Fibroblast of the aortic adventitia (primary cell): ENCODE measurements at places on chromosomes 2 and 18.

GRCh38 chr2:3762771-3763447 lies 59.5 kb downstream of the DCDC2C start:
- no peak for DNase-seq

DNA sequence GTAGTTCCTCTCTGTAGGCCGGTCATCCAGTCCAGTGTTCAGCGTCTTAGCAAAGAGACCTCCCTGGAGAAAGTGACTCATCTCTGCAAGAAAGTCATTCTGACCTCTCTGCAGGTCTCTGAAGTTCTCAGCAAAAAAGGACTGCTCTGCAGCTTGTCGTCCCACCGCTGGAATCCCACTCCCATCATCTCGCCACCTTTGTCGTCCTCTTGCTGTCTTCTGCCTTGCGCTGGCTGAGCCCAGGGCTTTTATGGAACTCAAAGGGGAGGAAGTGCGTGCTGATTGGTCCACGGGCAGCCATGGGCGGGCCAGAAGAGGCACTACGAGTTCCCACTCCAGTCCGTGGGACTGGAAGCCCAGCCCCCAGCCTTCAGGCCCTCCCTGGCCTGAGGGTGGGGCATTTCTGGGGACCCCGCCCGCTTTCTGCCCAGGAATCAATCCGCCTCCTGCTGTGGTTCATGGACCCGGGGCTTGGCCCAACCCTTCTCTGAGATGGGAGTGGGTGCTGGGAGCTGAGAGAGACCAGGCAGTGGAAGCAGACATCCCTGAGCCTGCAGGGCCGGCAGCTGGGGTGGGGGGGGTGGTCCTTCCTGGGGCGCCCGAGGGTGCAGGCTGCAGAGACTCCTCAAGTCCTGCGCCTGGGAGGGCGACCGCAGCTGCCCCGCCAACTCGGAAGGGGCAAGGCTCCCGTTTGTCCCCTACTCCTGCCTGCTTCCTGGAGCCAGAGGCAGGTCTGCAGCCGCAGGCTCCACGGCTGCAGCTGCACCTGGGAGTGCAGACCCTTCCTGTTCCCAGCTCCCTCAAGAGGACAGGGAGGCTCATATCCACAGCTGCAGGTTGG lies 660.7 kb upstream of the RAB6C start:
- DNase-seq, result no peak

- DNase-seq, result no peak
Measured at GRCh38 chr2:188819011-188819410, 155.2 kb upstream of the COL3A1 start.

- DNase-seq, result no peak
Measured at GRCh38 chr2:142241016-142241415, 110.2 kb upstream of the LRP1B start.

- DNase-seq, result no peak
Measured at GRCh38 chr2:69914950-69915945, at the start of gene MXD1. MXD1 (plus strand) TSS chr2:69915109; CDS start chr2:69915331, 222 bp downstream.

DNA sequence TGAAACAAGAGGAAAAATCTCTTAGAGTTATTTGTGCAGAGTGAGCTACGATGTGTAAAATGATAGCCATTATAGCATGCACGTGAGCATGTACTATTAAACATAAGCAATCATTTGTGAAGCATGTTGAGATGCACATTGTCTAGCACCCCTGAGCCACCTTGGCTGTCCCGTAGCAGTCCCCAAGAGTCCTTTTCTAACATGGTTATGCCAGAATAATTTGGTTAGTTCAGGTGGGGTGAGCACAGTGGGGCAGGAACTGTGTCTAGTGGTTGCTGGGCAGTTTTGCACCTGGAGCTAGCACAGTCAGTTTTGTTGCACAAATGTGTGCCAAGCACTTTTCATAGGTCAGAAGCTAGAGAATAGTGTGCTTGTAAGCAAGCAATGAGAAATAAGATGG lies 809.8 kb downstream of the RNF144A start:
- no peak for DNase-seq

GRCh38 chr18:27921392-27921791 lies 255.5 kb downstream of the CDH2 start:
- DNase-seq, result no peak

- DNase-seq, result no peak
Measured at GRCh38 chr18:51149670-51150069, 47.8 kb downstream of the MEX3C start.

- DNase-seq, result peak; percentile 35
Measured at GRCh38 chr2:156434461-156435291, 1.5 kb upstream of the GPD2 start.

GRCh38 chr18:50143886-50144285 lies 51.1 kb downstream of the MYO5B start:
- no peak for DNase-seq

- no peak for DNase-seq
Measured at GRCh38 chr18:61651145-61651879, 241.5 kb downstream of the RNF152 start.

DNA sequence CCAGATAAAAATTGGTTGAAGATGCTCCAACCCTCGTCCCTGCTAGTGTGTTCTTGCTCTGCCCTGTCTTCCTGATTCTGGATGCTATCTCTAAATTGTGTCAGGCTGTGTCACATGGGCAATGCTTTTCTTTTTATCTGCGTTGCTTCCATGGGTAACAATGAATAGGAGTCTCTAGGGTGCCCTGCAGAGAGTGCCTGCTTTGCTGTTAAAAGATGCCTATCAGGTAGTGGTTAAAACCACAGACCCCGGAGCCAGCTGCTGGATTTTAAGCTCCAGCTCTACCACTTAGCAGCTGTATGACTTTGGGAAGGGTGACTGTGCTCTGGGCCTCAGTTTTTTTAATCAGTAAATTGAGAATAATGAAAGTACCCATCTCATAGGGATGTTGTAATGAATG lies 340.3 kb downstream of the PLCL1 start:
- no peak for DNase-seq

DNA sequence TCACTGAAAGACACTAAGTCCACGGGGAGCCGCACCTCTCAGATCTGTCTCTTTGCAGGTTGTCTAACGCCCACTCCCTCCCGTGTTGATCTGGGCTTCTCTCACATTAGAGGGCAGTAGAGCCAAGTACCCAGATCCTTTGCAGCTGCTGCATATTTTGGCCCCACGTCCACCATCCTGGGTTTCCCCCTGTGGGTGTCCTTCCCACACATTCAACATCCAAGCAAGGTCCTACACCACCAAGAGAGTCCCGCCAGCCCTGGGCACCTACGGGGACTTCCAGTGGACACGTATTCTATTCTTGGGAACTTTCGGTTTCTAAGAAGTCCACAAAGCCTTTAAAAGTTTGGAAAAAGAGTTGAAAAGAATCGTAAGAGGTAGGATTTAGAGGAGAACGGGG lies 116.6 kb downstream of the ATL2 start:
- no peak for DNase-seq

GRCh38 chr18:61606759-61607158 lies 273.5 kb downstream of the CDH20 start:
- peak; percentile 94 for DNase-seq

- DNase-seq, result no peak
Measured at GRCh38 chr2:15177103-15177502, 384.0 kb downstream of the NBAS start.

GRCh38 chr2:188146888-188147287 lies 144.8 kb upstream of the GULP1 start:
- DNase-seq, result no peak

GRCh38 chr2:128285329-128285931 lies 33.2 kb downstream of the HS6ST1 start:
- DNase-seq, result no peak
